Stimulated activated CD4-positive, alpha-beta T cell treated with anti-CD3 and anti-CD28 coated beads, Interleukin-2, amount 100 ng/mL, for 24 hours (primary cell): ENCODE measurements at places on chromosomes 12 and 14.

DNA sequence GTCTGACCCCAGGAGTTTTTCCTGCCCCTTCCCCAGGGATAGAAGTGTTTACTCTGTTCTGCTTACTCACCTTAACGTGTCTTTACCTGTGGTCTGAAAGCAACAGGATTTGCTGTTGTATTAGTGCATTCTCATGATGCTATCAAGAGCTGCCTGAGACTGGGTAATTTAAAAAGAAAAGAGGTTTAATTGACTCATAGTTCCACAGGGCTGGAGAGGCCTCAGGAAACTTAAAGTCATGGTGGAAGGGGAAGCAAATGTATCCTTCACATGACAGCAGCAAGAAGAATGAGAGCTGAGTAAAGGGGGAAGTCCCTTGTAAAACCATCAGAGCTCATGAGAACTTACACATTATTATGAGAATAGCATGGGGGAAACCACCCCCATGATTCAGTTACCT, 240.4 kb downstream of the SNAPC1 start:
- no peak for DNase-seq

- no peak for DNase-seq
Measured at GRCh38 chr12:52537101-52537500, 15.8 kb downstream of the KRT71 start.

- no peak for DNase-seq
Measured at GRCh38 chr12:105252901-105253300, 16.9 kb upstream of the APPL2 start.

DNA sequence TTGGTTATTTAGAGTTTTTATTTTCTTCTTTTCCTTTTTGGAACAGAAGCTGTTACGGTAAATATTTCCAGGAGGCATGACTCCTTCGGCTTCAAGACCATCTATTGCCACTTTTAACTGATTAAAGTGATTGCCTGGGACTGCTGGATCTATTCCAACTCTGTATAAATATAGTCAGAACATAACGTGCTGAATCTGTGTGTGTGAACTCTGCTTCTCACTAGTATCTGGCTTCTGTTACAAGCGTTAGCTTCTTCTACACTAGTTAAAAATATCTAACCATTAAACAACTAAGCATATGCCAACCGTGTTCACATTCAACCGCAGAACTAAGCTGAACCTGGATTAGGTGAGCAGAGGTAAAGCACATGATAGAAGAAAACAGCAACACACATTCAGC, 49.0 kb downstream of the TMTC1 start:
- no peak for DNase-seq

- no peak for DNase-seq
Measured at GRCh38 chr12:14607568-14607967, 39.9 kb upstream of the PLBD1 start.

- no peak for DNase-seq
Measured at GRCh38 chr14:77645520-77646230, 29.2 kb upstream of the SPTLC2 start.

- DNase-seq: no peak
Measured at GRCh38 chr14:20743556-20743955, 2.1 kb upstream of the EDDM3A start.

DNA sequence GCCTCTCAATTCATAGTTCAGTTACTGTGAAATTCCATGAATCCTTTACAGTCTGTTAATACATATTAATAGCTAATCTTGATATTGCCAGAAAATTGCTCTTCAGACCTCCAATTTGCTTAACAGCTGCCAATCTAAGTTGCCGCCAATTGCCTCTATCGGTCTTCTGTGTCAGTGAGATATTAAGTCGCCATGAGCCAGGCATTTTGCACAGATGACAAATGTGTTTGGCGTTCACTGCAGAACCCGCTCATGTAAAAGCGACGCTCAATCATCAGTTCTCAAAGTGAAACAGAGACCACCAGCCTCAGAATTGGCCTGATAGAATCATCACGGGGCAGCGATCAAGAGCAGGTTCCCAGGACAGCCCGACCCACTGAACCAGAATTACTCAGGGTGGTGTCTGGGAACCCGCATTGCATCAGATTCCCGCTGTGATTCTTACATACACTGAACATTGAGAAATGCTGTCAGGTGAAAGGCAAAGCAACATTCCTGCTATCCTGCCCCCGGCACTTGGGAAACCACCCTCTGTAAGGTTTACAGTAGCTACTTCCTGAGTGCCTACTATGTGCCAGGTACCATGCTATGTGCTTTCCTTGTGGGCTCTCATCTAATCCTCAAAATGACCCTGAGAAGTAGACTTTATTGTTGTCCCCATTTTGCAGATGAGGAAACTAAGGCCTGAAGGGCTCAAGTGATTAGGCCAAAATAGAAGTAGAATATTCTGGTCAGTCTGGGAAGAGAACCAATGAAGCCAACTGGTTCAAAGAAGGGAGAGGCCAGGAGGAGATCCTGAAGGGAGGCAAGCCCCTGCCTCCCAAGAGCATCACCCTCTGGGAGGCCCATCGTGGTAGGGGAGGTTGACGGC, 216.4 kb downstream of the SLC41A2 start:
- no peak for DNase-seq

DNA sequence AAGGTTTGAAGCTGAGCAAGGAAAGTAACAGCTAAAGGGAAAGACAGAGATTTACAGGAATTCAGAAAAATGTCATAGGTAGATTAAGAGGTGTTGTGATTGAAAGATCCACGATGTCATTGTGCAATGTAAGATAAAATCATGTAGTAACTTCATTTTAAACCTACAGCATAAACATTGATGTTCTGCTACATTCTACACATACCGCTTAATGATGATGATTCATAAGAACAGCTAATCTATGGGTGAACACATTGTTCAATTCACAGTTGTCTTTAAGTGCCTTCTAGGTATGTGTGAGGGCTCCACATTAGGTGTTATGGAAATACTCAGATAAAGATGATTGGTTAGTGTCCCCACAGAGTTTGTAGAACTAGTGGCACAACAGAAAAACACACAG, 170.9 kb downstream of the GRIP1 start:
- no peak for DNase-seq

DNA sequence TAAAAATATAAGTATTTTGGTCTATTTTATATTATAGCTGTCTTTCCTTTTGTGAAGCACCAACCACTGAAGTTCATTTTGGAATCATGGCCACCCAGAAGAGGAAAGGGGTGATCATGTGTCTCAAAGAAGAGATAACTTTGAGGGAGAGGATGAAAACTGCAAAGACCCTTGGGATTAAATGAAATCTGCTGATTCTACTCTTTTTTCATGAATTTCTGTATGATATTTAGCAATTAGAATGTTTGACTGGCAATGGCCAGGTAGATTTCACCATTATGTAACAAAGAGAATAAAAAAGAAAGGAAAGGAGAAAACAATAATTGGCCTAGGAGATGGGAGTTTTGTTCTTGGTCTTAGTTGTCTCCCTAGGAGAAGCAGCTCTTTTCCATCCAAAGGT, 350.8 kb downstream of the EMP1 start:
- no peak for DNase-seq

GRCh38 chr12:33529810-33530209, 90.2 kb upstream of the SYT10 start:
- DNase-seq: no peak

DNA sequence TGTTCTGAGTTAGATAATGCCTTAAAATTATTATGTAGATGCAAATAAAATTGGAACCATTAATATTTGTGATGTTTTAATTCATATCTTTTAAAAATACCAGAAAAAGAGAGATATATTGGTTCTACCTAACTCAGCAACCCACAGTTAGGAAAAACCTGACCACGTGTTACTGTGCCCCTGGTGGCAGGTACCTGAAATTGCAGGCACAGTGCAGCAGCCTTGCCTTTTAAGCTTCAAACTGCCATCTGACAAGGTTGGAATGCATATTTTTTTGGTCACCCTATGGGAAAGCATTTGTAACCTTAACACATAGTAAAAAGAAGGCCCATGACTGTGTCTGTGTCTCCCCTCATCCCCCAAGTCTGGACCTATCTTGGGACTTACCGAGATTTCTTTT, 109.4 kb upstream of the NOS1 start:
- peak; percentile 2 for DNase-seq

DNA sequence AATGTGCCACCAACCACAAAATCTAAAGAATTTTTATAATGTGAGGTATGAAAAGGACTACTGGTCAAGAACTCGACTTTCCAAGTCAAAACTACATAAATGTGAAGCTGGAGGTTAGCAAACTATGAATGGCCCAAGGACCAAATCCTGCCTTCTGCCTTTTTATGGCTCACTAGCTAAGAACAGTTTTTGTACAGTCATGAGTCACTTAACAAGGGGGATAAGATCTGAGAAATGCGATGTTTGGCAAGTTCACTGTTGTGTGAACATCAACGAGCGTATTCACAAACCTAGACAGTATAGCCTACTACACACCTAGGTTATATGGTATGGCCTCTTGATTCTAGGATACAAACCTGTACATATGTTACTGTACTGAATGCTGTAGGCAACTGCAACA, 28.2 kb downstream of the FERMT2 start:
- DNase-seq: no peak

GRCh38 chr12:11623382-11623781, 26.1 kb upstream of the ETV6 start:
- no peak for DNase-seq

- DNase-seq: no peak
Measured at GRCh38 chr12:95014554-95014953, 11.1 kb upstream of the NDUFA12 start.

DNA sequence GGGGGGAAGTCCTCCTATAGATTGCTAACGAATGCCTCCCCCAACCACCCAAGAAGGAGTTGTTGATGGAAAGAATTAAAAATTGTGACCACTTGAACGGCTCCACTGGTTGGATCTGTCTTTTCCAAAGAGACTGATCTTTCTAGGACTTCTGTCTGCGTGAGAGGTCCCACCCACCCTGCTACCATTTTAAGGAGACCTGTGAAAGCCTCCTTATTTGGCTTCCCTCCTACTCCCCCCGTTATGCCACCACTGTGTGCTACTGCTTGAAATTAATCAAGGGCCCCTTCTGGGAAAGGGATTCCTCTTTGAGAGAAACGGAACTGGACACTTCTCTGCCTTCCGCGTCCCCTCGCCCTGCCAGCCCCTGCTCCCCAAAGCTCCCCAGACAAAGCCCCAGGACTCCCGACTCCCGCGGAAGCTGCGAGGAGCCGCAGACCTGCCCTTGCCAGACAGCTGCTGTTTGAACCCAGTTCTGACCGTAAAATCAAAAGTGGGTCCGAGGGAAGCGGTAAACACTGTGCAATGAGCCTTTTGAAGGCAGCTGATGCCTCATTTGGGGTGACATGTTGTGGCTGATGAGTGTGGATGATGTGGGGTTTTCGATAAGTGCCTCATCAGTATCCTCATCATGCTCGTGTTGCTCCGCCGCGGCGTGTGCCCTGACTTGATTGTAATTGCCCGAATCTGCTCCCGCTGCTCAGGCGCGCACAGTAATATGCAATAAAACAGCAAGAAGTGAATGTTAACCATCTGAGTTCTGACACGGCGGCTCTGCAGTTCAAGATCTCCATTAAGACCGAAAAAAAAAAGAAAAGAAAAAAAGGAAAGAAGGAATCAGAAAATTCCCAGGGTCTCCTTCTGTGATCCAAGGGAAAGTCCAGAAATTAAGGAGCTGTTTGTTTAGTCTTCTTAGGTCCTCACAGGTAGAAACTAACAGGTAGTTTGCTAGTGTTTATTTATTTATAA, 48.2 kb downstream of the MBIP start:
- peak; percentile 19 for DNase-seq

DNA sequence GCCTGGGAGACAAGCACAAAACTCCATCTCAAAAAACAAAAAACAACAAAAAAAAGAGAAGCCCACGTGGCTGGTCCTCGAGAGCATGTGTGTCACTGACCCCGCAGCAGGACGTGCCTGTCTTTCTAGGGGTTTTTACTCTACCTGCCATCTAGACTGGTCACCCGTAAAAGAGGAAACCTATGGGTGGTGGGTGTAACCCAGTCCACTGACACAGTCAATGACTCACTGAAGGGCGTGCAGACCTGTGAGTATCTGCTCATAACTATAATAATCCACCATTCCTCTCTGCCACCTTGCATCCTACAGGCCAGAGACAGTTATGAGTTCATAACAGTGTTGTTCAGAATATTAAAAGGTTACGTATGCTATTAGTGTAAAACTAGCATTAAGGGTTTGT, 4.6 kb downstream of the GOLGA3 start:
- DNase-seq: no peak

DNA sequence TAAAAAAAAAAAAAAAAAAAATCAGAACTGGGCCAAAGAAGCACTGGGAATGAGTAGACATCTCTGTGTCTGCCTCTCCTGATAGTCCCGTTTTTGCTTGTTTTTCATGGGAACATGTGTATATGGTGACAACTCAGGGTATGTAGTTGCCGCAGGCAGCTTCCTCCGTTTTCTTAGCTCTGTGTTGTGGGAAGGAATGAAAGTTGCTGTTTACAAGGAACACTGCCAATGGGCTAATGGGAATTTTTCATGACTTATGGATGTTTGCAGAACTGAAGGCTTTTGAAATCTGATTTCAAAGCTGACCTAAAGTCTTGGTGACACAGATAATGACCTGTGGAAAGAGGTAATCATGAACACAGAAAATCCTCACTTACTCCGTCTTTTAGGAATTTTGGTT, 146.4 kb upstream of the BTG1 start:
- DNase-seq: no peak

DNA sequence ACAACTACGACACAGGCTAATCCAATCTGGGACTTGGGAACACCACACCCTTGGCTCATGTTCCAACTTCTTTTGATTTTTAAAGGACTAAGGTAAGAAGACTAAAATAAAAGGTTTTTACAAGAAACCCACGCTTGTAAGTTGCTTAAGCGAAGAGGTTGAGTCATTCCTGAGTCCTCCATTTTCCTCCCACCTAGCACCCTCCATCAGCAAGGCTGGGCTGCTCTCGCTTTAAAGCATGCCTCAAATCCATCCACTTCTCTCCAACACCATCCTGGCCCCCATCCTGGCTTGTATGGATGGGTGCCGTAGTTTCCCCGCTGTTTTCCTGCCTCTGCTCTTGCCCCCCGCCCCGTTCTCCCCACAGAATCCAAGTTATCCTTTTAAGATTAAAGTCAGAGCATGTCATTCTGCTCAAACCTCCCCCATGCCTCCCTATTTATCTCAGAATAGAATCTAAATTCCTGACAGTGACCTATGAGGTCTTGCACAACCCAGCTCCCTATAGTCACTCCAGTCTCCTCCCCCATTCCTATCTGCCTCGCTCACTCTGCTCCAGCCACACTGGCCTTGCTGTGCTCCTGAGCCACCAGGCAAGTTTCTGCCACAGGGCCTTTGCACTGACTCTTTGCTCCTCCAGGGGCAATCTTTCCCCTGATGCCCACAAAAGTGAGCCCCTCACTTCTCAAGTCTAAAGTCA, 34.5 kb downstream of the SCARB1 start:
- DNase-seq: no peak

- no peak for DNase-seq
Measured at GRCh38 chr14:74938531-74939495, 15.8 kb upstream of the RPS6KL1 start.

- no peak for DNase-seq
Measured at GRCh38 chr12:30934811-30935210, 8.3 kb downstream of the TSPAN11 start.

- no peak for DNase-seq
Measured at GRCh38 chr12:50934981-50935807, 17.1 kb upstream of the HIGD1C start.

- DNase-seq: no peak
Measured at GRCh38 chr14:24238123-24238522, 4.3 kb downstream of the TINF2 start.
